ENCODE measurements at places on chromosomes 4 and X. TPM values are rescaled to one million over a fixed set of nuclear protein-coding genes. Genes with fewer than 3 reads are reported as not detected.

GRCh38 chrX:134173541-134174272 is 63.3 kb upstream of the CCDC160 start:
- H3K27ac ChIP-seq: no peak overlapping the region
- H3K4me1 ChIP-seq: no peaks in the 10 kb centered on the region

- H3K4me3 ChIP-seq: no peak overlapping the region
- H3K27me3 ChIP-seq: no peaks in the 10 kb centered on the region
- DNase-seq: no peak
- H3K4me1 ChIP-seq: no peaks in the 10 kb centered on the region
- H3K36me3 ChIP-seq: peaks cover 30% of the 10 kb centered on the region
Measured at GRCh38 chr4:48588230-48589097, 98.4 kb downstream of the ZAR1 start.

- no peak overlapping the region for H3K4me3 ChIP-seq
- DNase-seq: no peak
- no peaks in the 10 kb centered on the region for H3K27me3 ChIP-seq
- no peak overlapping the region for H3K27ac ChIP-seq
Measured at GRCh38 chr4:71593311-71593710, 190.6 kb downstream of the GC start.

GRCh38 chr4:75817901-75818300 is 84.4 kb downstream of the PPEF2 start:
- no peak overlapping the region for H3K4me3 ChIP-seq
- H3K27me3 ChIP-seq: no peaks in the 10 kb centered on the region
- H3K36me3 ChIP-seq: no peaks in the 10 kb centered on the region
- no peaks in the 10 kb centered on the region for H3K4me1 ChIP-seq
- H3K27ac ChIP-seq: no peak overlapping the region

- no peak for DNase-seq
- no peak overlapping the region for H3K27ac ChIP-seq
- H3K36me3 ChIP-seq: no peaks in the 10 kb centered on the region
- no peaks in the 10 kb centered on the region for H3K27me3 ChIP-seq
- H3K4me3 ChIP-seq: no peak overlapping the region
Measured at GRCh38 chr4:142411993-142412392, 434.1 kb downstream of the INPP4B start.

GRCh38 chr4:117560329-117560728 is 474.0 kb upstream of the NDST3 start:
- no peaks in the 10 kb centered on the region for H3K36me3 ChIP-seq
- no peak overlapping the region for H3K4me3 ChIP-seq
- H3K4me1 ChIP-seq: no peaks in the 10 kb centered on the region
- no peak overlapping the region for H3K27ac ChIP-seq
- H3K27me3 ChIP-seq: no peaks in the 10 kb centered on the region

- H3K27me3 ChIP-seq: no peaks in the 10 kb centered on the region
- no peak for DNase-seq
- no peak overlapping the region for H3K4me3 ChIP-seq
- no peak overlapping the region for H3K27ac ChIP-seq
- no peaks in the 10 kb centered on the region for H3K36me3 ChIP-seq
- H3K4me1 ChIP-seq: no peaks in the 10 kb centered on the region
Measured at GRCh38 chrX:84335121-84335520, 147.1 kb upstream of the RPS6KA6 start.

GRCh38 chr4:16155528-16156169 is 70.6 kb downstream of the TAPT1 start:
- H3K4me3 ChIP-seq: no peak overlapping the region
- DNase-seq: no peak
- no peaks in the 10 kb centered on the region for H3K36me3 ChIP-seq
- H3K4me1 ChIP-seq: no peaks in the 10 kb centered on the region
- no peaks in the 10 kb centered on the region for H3K27me3 ChIP-seq

DNA sequence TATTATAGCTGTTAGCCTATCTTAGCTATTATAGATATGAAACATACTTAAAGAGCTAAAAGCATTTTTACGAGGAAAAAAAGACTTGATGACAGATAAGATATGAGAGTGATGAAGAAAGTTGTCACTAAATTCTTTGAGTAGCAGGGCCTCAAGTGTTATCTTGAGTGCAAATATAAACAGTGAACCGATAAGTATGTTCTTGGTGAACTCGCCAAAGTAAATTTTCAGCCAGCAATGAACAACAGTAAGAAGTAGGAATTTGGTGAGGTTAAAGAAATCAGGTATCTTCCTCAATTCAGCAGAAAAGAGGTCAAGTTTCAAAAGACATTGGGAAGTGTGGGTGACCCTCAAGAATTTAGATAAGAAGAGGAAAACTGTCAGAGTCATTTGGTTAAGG is 471.8 kb upstream of the FTHL17 start:
- no peaks in the 10 kb centered on the region for H3K36me3 ChIP-seq
- no peaks in the 10 kb centered on the region for H3K27me3 ChIP-seq
- H3K27ac ChIP-seq: no peak overlapping the region
- no peaks in the 10 kb centered on the region for H3K4me1 ChIP-seq

DNA sequence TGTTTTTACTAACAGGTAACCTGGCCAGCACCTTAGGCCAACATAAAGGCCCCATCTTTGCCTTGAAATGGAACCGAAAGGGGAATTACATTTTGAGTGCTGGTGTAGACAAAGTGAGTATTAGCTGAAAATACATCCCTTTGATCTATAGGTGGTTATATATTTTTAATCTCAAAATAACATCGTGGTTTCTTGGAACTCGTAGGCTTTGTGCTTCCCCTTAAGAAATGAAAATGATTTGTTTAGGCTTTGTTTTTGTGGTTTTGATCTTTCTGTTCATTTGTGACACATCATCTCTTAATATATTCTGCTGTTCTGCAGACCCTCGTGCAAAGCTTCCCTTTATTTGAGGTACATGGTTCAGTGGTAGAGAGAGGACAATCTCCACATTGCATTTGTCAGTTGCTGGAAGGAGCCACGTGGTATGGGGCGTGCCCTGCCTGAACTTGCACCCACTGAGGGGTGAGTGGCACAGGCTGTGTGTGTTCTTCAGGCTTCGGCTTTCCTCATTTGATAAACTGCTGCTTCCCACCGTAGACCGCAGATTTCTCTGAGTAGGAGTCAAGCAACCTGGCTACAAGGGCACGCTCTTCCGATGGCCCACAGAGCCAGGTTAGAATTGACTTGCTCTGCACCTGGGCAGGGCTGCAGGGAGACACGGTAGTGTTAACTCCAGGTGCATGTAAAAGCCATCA is 72.2 kb downstream of the GPR143 start:
- no peaks in the 10 kb centered on the region for H3K27me3 ChIP-seq
- H3K4me3 ChIP-seq: no peak overlapping the region
- DNase-seq: no peak
- peaks cover 50% of the 10 kb centered on the region for H3K36me3 ChIP-seq
- no peaks in the 10 kb centered on the region for H3K4me1 ChIP-seq
- no peak overlapping the region for H3K27ac ChIP-seq

- no peak overlapping the region for H3K27ac ChIP-seq
- no peak overlapping the region for H3K4me3 ChIP-seq
- H3K36me3 ChIP-seq: no peaks in the 10 kb centered on the region
Measured at GRCh38 chr4:152690706-152691651, 11.2 kb upstream of the TMEM154 start.

GRCh38 chr4:29220761-29221160 is 1499.4 kb upstream of the PCDH7 start:
- no peak for DNase-seq
- H3K4me3 ChIP-seq: no peak overlapping the region
- H3K4me1 ChIP-seq: no peaks in the 10 kb centered on the region
- no peaks in the 10 kb centered on the region for H3K27me3 ChIP-seq
- no peak overlapping the region for H3K27ac ChIP-seq
- H3K36me3 ChIP-seq: no peaks in the 10 kb centered on the region

GRCh38 chr4:164949448-164950143 is 27.9 kb downstream of the TRIM61 start:
- DNase-seq: no peak
- no peaks in the 10 kb centered on the region for H3K4me1 ChIP-seq
- no peaks in the 10 kb centered on the region for H3K27me3 ChIP-seq
- H3K27ac ChIP-seq: no peak overlapping the region
- H3K36me3 ChIP-seq: no peaks in the 10 kb centered on the region

DNA sequence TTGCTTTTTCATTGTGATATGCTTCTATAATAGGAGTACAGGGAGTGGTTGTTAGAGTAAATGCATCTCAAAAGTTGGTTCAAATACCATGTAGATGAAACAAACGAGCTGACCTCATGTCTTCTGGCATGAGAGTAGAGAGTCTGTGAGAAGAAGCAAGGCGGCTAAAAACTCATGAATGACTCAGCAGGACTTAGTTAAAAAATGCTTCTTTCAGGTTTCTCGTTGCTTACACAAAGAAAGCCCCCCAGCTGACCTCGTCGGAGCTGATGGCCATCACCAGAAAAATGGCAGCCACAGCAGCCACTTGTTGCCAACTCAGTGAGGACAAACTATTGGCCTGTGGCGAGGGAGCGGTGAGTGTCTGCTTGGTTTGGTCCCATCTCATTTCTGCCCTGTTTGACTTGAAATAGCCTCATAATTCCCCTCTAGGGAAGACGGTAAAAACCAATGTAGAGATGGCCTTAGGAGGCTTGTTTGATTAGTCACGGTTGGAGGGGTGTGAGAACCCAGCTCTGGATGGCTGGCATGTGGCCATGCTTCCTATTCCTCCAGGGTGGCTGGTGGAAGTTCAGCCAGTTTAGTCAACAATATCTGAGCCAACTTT is 14.5 kb downstream of the AFP start:
- no peaks in the 10 kb centered on the region for H3K4me1 ChIP-seq
- no peak for DNase-seq
- no peaks in the 10 kb centered on the region for H3K27me3 ChIP-seq
- H3K27ac ChIP-seq: no peak overlapping the region
- no peaks in the 10 kb centered on the region for H3K36me3 ChIP-seq

HS6ST2 gene
- not detected for total RNA-seq

ATP6AP1 gene
- total RNA-seq: 49.5 TPM

MAGEA10 gene
- total RNA-seq: not detected

IL15 gene
- 3.0 TPM for total RNA-seq

MND1 gene
- not detected for total RNA-seq

USO1 gene
- 17.8 TPM for total RNA-seq

GLRA2 gene
- not detected for total RNA-seq

CNKSR2 gene
- 16.9 TPM for total RNA-seq

PAGE5 gene
- not detected for total RNA-seq

DUX4 gene
- not detected for total RNA-seq

LGI2 gene
- not detected for total RNA-seq

DCAF12L1 gene
- not detected for total RNA-seq
